ENCODE measurements at places on chromosomes 2 and 18.

DNA sequence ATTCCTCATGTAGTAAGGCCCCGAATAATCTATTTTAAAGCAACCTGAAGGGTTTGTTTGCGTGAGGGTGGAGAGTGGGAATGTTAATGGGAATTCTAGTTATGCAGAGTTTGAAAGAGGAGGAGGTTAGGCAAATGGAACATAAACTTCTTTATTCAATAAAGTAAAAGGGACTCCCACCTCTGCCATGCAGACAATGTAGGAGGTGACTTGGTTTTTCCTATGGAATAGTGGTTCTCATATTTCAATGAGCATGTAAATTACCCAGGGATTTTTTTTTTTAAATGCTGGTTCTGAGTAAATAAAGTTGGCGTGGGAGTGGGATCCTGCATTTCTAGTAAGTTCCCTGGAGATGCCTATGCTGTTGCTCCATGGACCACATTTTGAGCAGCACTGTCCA is 367.9 kb downstream of the THSD7B start:
- DNase-seq = no peak

- DNase-seq = peak; percentile 46
These were observed 47.5 kb upstream of the ACSL3 start for GRCh38 chr2:222813177-222813843.

DNA sequence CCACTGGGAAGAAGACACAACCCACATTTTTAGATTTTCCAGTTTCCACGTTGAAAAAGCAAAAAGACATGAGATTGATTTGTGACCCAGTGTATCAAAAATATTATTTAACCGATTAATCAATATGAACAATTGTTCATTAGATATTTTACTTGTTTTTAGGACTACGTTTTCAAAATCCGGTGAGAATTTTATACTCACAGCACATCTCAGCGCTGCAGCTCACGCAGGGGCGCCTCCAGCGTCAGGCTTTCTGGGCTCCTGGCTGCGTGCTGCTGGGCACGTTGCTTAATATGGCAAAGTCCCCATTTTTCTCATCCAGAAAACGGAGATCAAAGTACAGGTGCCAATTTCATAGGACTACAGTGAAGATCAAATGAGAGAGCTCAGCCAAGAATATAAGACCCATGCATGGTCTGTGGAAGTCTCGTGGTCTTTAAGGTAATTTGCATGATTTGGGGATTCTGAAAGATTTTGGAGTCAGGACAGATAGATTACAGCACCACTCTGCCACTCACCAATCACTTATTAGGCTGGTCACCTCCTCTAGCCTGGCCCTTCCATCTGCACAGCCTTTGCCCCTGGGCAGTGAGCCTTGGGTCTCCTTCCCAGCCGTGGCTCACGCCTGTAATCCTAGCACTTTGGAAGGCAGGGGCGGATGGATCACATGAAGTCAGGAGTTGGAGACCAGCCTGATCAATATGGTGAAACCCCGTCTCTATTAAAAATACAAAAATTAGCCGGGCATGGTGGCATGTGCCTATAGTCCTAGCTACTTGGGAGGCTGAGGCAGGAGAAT is 36.2 kb downstream of the PTPN18 start:
- peak; percentile 50 for DNase-seq

DNA sequence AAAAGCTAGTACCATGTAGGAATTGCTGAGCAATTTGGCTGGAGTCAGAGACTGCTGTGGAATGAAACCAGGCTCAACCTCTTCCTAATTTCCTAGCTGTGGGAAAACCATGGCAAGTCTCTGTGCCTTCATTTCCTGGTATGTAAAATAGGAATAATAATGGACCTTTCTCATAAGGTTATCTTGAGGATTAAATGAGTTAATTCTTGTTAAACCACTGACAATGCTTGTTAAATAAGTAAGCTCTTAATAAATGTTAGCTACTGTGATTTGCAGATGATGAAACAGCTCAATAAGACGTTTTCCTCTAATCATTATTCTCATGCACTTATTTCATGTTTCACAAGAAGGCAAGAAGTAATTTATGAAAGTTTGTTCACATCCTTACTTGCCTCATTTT is 346.7 kb downstream of the RND3 start:
- no peak for DNase-seq

- no peak for DNase-seq
These were observed 140.3 kb upstream of the FOSL2 start for GRCh38 chr2:28252311-28252710.

DNA sequence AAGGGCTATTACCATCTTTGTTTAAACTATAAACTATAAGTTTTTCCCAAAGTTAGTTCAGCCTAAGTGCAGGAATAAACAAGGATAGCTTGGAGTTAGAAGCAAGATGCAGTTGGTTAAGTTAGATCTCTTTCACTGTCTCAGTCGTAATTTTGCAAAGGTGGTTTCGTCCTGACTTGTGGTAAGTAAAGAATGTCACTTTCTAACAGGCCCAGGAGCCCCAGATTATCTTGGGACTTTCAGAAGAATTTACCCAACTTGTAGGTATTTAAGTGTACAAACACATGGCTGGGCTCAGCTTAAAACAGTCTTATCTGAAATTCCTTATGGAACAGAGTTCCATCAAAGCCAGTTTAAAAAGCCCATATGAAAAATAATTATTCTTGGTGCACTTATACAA is 18.3 kb upstream of the FAM98A start:
- DNase-seq = no peak

GRCh38 chr18:8657873-8658470 is 47.4 kb upstream of the MTCL1 start:
- DNase-seq = no peak

DNA sequence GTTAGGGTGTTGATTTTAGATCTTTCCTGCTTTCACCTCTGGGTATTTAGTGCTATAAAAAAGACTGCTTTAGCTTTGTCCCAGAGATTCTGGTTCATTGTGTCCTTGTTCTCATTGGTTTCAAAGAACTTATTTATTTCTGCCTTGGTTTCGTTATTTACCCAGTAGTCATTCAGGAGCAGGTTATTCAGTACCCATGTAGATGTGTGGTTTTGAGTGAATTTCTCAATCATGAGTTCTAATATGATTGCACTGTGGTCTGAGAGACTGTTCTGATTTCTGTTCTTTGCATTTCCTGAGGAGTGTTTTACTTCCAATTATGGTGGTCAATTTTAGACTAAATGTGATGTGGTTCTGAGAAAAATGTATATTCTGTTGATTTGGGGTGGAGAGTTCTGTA is 167.1 kb upstream of the KYNU start:
- no peak for DNase-seq

Measured in suppressor macrophage (primary cell).